ENCODE measurements at places on chromosomes 3 and 15.

DNA sequence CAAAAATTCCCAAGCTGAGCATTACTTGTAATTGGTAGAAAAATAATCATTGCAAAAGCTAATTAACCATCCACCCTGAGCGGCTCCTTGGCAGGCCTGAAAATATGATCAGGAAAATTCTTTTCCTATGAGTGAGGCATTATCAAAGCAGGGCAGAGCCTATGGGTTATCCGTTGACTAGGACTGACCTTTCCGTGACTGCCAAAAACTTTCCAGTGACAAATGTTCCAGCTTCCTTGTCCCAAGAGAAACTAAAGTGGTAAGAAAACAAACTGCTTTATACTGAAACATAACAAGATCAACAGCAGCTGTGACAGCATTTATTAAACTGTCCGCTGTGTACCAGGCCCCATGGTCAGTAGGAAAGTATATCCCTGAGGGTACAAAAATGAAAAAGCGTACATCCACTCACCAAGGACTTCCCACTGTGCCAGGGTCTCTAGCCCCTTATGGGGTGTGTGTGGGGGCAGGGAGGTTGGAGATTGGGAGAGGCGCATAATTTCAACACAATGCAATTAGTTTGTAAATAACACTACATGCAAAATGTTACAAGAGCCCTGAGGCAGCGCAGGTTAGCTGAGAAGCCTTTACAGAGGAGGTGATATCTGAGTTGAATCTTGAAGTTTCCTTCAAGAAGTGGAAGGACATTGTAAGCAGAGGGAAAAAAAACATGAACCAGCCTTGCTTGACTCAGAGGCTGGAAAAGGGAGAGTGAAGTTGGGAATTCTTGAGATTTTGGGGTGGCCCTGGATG, 8.5 kb downstream of the LIPC start:
- no peak for DNase-seq

- DNase-seq: no peak
Observed at GRCh38 chr3:11548721-11549131, 95.0 kb downstream of the VGLL4 start.

DNA sequence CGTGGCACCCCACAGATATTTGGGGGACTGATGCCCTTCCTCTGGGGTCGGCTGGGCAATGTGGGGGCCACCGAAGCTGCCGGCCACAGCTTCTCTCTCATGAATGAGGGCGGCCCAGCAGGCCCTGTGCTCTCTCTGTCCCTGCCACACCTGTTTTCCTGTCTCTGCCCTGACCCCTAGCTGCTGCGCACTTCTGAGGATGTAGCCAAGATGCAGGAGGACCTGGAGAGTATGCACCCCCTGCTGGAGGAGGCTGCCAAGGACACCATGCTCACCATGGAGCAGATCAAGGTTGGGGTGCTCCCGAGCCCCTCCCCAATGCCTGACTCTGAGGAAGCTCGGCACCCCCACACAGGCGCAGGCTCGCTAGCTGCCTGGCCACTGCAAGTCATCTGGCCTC, 59.7 kb downstream of the SEMA3G start:
- no peak for DNase-seq

GRCh38 chr15:39745415-39745814, 37.2 kb downstream of the FSIP1 start:
- no peak for DNase-seq

- DNase-seq: no peak
Observed at GRCh38 chr15:26314577-26314976, 451.4 kb upstream of the ATP10A start.

DNA sequence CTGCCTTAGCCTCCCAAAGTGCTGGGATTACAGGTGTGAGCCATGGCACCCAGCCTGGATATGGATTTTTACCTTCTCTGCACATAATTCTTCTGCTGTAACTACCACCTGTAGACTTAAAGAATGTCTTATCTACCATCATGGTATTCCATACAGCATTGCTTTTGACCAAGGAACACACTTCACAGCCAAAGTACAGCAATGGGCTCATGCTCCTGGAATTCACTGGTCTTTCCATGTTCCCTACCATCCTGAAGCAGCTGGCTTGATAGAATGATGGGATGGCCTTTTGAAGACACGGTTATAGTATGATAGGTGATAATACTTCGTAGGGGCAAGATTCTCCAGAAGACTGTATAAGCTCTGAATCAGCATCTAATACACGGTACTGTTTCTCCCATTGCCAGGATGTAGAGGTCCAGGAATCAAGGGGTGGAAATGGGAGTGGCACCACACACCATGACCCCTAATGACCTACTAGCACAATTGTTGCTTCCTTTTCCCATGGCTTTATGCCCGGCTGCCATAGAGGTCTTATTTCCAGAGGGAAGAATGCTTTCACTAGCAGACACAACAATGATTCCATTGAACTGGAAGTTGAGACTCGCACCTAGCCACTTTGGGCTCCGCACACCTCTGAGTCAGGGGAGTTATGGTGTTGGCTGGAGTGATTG, 60.9 kb upstream of the CDV3 start:
- no peak for DNase-seq

- no peak for DNase-seq
Observed at GRCh38 chr3:176141837-176142236, 1055.4 kb downstream of the TBL1XR1 start.

- no peak for DNase-seq
Observed at GRCh38 chr15:100241572-100242482, 99.9 kb downstream of the ADAMTS17 start.

DNA sequence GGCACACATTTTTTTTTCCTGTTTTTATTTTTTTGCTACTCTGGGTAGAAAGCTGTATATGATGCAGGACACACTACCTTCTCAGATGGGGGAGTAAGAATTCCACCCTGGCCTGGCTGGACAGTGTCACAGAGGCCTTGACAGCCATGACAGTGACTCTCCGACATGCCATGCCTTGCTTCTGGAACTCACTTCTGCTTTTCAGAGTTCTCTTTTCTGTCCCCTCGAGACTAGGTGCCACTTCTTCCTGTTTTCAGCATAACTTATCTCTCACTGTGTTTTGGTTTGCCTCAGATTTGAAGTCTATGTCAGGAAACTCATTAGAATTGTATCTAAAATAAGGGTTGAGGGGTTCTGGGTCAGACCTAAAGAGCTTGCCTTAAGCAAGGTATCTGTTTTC, 69.1 kb upstream of the SEC13 start:
- no peak for DNase-seq

GRCh38 chr3:97763586-97764406, 762 bp upstream of the ARL6 start:
- no peak for DNase-seq

DNA sequence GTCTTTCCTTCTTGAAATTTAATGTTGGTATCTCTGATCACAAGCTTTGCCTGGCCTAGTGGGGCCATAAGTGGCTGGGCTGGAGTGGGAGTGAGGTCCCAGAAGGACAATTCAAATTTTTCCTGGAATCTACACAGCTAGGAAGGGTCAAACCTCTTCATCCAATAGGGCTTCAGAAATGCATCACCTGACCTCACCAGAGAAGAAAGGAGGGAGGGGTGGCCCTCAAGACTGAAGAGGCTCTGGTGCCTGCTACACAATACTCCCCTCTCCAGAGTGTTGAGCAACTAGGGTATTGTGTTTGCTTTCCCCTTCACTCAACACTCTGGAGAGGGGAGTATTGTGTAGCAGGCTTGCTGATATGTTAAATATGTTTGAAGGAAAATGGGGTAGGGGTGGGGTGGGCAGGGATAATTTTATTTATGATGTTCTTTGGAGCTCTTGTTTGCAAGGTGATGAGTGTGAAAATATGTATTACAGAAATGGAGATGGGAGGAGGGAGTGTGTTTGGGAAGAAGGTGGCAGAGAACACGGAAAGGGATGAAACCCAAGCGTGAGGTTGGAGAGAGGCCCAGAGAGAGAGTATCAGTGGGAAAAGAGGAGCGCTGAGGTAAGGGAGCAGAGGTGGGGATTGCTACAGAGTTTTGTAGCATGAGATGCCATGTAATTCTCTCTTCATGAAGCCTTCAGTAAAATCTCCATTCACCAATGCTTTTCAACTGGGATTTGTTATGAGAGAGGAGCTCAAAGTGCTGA, 5.7 kb upstream of the KLHL24 start:
- no peak for DNase-seq

DNA sequence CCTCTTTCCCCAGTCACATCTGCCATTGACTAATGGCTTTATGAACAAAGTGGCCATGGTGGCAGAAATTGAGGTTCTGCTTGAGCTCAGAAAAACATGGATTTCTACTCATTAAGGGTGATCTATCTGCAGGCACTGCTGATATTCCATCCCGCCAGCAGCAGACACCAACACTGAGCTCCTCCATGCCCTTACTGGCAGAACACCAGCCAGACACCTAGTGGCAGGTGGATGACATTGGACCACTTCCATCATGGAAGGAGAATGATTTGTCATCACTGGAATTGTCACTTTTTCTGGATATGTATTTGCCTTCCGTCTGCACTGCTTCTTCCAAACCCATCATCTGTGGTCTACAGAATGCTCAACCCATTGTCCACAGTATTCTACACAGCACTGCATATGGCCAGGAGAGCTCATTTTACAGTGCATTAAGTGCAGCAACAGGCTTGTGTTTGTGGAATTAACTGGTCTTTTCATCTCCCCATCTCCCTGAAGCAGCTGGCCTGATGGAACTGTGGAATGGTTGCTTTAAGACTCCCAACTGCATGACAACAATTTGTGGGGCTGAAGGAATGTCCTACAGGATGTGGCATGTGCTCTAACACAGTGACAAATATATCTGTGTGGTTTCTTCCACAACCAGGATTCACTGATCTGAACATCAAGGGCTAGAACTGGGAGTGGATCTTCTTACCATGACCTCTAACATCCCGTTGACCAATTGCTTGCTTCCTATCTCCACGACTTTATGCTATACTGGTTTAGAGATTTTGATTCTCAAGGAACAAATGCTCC, 103.4 kb downstream of the WNT7A start:
- DNase-seq: no peak

DNA sequence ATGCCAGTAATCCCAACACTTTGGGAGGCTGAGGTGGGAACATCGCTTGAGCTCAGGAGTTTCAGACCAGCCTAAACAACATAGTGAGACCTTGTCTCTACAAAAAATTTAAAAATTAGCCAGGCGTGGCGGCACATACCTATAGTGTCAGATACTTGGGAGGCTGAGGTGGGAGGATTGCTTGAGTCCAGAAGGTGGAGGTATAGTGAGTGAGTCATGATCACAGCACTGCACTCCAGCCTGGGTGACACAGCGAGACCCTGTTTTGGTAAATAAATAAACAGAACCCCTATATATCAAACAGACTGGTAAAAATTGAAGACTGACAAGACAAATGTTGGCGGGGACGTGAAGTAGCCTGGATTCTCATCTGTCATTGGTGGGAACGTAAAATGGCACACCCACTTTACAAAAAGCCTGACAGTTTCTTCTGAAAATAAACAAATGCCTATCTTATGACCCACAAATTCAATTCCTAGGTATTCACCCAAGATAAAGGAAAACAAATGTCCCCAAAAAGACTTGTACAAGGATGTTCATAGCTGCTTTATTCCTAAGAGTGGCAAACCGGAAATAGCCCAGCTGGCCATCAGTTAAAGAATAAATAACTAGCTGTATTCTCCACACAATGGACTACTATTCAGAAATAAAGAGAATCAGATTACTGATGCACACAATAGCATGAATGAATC, 47.0 kb upstream of the GK5 start:
- DNase-seq: no peak

DNA sequence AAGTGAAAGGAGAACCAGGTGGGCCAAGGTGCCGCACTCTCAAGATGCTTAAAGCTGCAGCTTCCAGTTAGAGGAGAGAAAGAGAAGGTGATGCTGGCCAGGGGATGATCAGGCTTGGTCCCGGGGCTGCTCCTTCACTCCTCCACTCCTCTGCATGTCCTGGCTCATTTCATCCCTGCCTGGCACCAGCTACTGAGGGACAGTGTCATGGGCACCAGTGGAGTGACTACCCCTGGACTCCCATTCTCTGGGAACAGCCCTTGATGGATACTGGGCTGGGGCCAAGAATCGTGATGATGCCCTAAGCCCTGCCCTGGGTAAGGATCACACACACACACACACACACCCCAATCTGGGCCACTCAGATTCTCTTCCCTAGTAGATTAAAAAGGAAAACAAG, 243.7 kb downstream of the UACA start:
- no peak for DNase-seq

DNA sequence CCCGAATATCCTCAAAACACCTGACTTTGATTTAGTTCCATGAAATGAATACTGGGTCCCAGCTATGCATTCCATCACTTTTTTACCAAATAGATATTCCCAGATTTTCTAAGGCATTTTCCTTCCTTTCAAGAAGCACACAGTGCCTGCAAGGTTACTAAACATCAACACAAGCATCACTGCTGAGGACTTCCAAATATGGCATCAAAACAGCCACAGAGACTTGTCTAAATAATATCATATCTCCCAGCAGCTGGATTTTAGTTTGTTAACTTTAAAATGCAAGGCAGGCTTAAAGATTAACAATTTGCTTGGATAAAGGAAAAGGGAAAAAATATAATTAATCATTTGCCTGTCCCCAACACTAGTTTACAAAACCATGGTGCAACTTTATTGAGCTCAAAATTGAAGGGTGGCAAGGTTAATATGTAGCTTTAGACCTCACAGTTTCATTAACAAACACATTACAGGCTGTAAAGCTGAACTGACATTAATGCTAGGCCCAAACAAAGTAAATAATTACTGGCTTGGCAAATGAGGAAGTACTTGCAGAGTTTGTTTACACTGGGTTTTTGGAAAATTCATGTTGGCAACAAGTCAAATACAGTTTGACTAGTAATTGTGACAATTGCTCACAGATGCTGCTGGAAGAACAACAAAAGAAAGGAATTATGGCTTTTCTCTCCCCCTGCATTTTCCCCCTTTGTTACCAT, 401.7 kb upstream of the CDIN1 start:
- DNase-seq: no peak

DNA sequence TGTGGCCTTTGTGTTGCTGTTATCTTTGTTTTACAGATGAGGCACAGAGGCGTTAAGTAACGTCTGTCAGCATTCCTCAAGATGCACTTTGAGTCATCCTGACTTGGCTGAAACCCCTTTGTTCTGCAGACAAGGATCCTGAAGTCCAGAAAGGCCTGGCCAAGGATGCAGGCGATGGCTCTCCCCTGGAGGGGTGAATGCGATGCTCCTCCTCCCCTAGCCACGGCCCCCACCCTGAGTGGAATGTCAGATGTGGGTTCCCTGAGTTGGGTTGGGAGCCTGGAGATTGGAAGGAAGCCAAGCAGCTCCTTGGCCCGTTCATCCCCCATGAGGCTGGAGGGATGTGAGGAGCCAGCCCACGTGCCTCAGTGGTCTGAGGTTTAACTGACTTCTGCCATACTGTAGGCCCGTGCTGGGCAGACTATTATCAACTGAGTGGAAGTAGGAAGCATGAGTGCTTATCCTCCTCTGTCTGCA, 43.3 kb downstream of the POMGNT2 start:
- no peak for DNase-seq

GRCh38 chr15:87973501-87974215, 282.9 kb downstream of the NTRK3 start:
- DNase-seq: no peak

GRCh38 chr15:64624242-64624641, 151.1 kb downstream of the RBPMS2 start:
- DNase-seq: no peak

GRCh38 chr3:102887431-102887830, 452.6 kb downstream of the ZPLD1 start:
- DNase-seq: no peak
